Urinary bladder (tissue), 4 donors: ENCODE measurements at places on chromosomes 13 and 19. TPM values are rescaled to one million over a fixed set of nuclear protein-coding genes. Genes with fewer than 3 reads are reported as not detected.

- no peak for DNase-seq
These were observed 80.2 kb downstream of the TEX26 start for GRCh38 chr13:31012655-31013024.

DNA sequence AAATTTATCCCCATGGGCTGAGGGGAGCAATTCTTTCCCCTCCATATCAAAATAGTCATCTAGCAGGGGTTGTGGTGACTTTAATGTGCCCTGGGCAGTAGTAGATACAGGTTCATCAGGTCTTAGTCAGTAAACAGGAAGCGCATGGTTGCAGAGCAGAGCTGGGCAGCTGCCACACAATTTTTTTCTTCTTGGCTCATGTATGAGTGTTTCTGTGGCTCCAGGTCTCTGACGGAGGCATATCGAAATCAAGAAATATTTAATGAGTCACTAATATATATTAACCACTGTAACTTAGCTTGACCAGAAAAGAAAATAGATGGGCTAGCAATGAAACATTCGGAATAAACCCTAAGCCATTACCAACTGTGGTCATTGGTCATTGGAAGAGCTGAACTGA, 68.4 kb upstream of the UBL3 start:
- no peak for DNase-seq

- DNase-seq: no peak
These were observed 9.0 kb upstream of the USP29 start for GRCh38 chr19:57110592-57111328.

DNA sequence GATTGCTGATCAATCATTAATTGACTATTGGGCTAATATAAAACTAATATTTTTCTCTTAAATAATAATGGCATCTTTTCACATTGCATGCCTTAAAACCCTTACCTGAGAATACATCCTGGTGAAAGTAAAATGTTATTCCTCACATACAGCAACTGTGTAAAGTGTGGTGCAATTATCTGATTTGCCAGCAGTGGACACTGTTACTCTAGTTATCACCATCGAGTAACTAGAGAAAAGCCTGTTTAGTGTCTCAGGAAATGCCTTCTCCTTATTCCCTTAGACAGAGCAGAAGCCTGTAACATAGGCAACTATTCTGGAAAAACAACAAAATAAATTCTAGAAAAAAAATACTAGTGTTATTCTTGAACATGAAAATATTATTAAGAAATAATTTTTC, 459.8 kb downstream of the FGF14 start:
- peak; percentile 42 for DNase-seq

- no peak for DNase-seq
These were observed 11.0 kb downstream of the ZNF574 start for GRCh38 chr19:42086770-42087550.

DNA sequence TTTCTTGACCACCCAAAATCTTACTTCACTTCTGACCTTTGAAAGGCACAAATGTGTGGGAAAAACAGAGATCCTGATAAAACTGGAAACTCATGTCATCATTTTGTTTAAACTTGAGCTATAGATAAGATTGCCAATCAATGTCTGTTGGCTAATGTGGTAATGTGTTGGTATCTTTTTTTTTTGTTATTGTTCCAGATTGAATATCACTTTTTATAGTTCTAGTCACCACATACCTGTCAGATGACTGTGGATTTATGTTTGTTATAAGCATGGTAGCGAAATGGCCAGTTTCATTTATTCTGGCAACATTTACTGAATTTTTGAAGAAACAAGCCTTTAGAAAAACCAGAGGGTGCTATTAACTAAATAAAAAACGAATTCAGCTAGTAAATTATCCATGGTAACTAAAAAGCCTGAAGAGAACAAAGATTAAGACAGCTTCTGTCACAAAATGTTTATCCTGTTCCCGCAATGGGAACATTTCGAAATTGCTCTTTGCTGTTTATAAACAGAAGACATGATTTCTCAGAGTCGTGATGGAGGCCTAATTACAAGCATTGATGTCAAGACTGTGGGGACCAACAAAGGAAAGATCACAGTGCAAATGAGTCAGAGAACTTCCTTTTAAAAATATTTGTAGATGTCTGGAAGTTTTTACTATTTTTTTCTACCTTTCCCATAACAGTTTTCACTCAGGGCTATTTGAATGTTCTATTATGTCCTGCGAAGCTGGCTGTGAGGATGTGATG, 82.9 kb upstream of the POSTN start:
- no peak for DNase-seq

DNA sequence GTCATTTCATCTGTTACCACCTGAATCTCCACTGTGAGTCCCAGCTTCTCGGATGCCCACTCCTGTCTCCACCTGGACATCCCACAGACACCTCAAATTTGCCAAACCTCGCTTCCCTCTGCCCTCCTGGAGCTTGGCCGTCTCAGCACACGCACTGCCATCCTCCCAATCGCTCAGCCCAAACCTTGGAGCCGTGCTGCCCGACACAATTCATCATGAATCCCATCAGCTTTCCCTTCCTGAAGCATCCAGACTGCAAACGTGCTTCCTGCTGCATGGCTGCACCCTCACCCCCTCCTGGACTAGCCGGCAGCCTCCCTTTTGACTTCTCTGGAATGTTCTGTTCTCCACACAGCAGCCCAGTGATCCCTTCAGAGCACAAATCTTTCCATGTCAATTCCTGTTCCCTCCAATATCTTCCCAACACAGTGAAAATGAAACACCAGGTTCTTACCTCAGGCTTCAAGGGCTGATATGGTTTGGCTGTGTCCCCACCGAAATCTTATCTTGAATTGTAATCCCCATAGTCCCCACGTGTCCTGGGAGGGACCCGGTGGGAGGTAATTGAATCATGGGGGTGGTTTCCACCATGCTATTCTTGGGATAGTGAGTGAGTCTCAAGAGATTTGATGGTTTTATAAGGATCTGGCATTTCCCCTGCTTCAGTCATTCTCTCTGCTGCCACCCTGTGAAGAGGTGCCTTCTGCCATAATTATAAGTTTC, 1.1 kb upstream of the PROZ start:
- DNase-seq: no peak

DNA sequence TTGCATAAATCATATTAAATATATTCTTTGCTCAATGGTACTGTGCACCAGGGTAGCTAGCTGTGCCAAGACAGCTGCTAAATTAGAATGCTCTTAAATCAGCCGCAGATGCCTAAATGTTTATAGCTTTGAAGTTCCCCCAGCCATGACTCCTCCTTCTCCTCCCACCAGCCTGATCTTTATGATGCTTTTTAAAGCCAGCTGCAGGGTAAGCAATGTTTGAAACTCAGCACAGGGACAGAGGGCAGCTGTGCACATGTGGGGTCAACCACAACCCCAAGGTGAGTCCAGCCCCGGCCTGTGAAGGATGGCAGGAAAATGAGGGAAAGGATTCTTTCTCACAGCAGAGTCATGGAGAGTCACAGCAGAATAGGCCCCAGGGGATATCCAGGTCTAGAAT, 635.7 kb downstream of the UQCRFS1 start:
- DNase-seq: no peak

DNA sequence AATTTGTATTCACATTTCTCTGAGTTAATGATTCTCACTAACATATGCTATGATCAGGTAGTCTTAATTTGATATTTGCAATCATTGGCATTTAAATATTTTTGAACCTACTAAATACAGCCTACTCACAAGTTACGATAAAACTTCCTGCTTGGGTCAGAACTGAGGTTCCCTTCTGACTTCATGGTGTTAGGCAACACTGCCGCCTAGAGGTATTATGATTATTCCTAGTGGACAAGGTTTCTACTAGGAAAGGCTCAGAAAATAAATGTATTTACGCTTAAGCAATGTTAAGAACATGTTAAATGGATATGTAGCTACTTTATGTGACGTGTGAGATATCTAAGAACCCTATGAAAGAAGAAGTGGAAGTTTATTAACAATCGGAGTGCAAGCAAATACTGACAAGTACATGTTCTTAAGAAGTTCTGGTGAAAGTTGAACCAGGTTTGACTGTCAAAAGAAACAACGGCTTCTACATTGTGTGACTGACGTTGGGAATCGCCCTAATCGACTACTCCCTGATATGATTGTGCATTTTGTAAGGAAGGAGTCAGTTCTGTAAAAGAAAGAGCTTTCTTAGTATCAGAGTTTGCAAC, 1395.8 kb downstream of the SLITRK5 start:
- DNase-seq: peak; percentile 13

DNA sequence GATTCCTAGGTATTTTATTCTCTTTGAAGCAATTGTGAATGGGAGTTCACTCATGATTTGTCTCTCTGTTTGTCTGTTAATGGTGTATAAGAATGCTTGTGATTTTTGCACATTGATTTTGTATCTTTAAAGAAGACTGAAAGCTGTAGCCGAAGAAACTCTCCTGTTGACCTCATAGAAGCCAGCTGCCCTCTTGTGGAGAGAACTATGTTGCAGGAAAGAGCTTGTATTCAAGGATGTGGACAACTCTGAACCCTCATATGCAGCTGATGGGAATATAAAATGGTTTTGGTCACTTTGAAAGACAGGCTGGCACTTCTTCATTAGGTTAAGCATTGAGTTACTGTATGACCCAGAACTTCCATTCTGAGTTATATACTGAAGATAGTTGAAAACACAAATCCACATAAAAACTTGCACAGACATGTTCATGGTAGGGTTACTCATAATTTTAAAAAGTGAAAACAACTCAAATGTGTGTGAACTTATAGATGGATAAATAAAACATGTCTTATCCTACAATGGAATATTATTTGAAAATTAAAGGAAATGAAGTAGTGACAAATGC, 65.8 kb upstream of the SLITRK6 start:
- no peak for DNase-seq

DNA sequence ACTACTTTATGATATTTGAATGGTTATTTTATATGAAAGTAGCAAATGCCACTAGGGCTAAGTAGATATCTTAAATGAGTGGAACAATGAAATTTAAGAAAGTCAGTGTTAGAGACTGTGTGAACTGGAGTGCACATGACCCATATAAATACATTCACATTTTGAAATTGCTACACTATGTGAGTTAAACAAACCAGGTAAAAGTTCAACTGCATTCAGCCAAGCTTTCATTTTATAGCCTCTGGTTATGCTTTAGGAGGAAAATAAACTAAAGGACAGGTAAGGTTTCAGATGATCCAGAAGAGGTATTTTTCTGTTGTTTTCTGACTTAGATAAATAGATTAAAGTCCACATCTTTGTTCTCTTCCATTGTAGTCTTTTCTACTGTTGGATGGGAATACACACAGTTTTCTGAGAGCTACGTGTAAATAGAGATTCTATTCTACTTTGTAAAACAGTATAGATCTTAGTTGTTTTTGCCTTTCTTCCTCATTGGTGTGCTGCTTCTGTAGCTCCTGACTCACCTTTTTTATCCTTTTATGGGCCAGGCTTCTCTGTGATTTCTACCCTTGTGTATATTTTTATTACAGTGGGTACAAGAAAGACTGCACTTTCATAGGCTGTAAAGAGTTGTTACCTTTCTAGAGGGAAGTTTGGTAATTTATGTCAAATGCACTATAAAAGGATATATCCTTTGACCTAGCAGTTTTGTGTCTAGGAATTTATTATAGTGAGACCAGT, 54.6 kb upstream of the KCTD4 start:
- no peak for DNase-seq

The MISP3 gene
- total RNA-seq: 0.21 TPM

The CBARP gene
- 0.53 TPM for total RNA-seq

The MUC16 gene
- total RNA-seq: under 0.01 TPM

The UGGT2 gene
- total RNA-seq: 186 TPM

The MYH14 gene
- 15.5 TPM for total RNA-seq

The CERS4 gene
- 18.5 TPM for total RNA-seq

The BRD4 gene
- 16.4 TPM for total RNA-seq

The ACP4 gene
- total RNA-seq: not detected

The PLK5 gene
- total RNA-seq: 0.37 TPM
